ENCODE measurements at places on chromosomes 2 and 18. TPM values are rescaled to one million over a fixed set of nuclear protein-coding genes. Genes with fewer than 3 reads are reported as not detected.

GRCh38 chr2:71292159-71292558 is 39.4 kb upstream of the ZNF638 start:
- no peak overlapping the region for H3K27ac ChIP-seq
- no peaks in the 10 kb centered on the region for H3K4me1 ChIP-seq
- no peaks in the 10 kb centered on the region for H3K27me3 ChIP-seq
- DNase-seq, result no peak

GRCh38 chr2:9473985-9474360 is 378 bp upstream of the IAH1 start:
- H3K4me1 ChIP-seq, result peaks cover 52% of the 10 kb centered on the region
- H3K27me3 ChIP-seq, result no peaks in the 10 kb centered on the region
- H3K36me3 ChIP-seq, result no peaks in the 10 kb centered on the region
- H3K4me3 ChIP-seq, result no peak overlapping the region
- no peak for DNase-seq

The C2orf72 gene
- not detected for polyA plus RNA-seq

DNA sequence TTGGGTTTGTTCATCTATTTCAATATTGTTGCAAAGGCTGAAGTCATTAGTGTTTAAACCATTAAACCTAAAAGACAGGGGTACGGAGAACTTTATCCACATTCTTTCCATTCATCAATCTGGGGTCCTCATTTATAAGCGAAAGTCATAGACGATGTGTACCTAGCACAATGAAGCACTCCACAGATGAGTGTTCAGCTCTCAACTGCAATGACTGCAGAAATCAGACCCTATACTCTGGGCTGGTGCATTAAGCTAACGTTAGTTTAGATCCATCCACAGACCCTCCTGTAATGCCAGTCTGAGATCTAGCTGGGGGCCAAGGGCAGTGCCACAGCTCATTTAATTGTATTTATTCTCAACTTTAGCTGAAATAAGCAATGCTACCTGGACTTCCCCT is 155.2 kb downstream of the AFF3 start:
- DNase-seq, result no peak
- H3K4me1 ChIP-seq, result no peaks in the 10 kb centered on the region

DNA sequence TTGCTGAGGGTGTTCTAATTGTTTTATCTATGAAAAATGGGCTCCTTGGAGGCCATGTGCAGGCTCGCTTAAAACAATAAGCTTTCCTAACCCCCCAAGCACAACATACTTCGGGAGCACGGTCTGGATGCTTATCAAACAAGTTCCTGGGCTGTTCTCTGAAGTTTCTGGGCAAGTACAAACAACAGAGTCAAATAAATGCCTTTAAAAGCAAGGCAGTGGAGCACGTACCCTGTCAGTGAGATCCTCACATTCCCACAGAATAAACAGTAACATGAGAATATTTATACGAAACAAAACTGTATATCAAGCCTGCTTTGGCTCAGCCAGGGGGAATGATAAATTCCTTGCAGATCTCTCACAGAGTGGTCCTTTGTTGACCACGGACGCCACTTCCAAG is 44.8 kb downstream of the FTCDNL1 start:
- H3K27ac ChIP-seq, result no peak overlapping the region
- H3K27me3 ChIP-seq, result no peaks in the 10 kb centered on the region
- no peak for DNase-seq
- no peak overlapping the region for H3K4me3 ChIP-seq

The FOXI3 gene
- polyA plus RNA-seq, result not detected

The ASAP2 gene
- polyA plus RNA-seq, result not detected

DNA sequence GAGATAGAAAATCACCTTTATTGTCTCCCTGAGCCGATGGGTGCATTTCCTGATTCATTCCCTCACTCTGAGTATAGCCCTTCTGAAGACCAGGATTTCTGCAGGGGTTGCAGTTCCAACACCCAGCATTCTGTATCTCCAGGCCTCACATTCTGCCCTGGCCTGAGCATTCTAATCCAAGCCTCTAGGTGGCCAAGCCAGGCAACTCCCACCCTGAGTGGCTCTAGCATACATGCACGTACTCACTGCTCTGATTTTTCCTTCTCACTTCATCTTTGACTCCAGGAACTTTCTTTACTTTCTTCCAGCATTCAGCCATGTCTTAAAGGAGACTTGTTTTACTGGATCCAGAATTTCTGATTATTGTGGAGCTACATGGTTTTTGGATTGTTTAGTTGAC is 100.7 kb upstream of the STK39 start:
- H3K36me3 ChIP-seq, result no peaks in the 10 kb centered on the region
- H3K27ac ChIP-seq, result no peak overlapping the region
- no peaks in the 10 kb centered on the region for H3K4me1 ChIP-seq
- H3K4me3 ChIP-seq, result no peak overlapping the region
- DNase-seq, result no peak

The GLB1L gene
- 0.26 TPM for polyA plus RNA-seq

GRCh38 chr2:161146996-161147395 is 13.2 kb upstream of the TANK start:
- no peak overlapping the region for H3K27ac ChIP-seq
- DNase-seq, result no peak
- peaks cover 25% of the 10 kb centered on the region for H3K4me1 ChIP-seq
- no peaks in the 10 kb centered on the region for H3K27me3 ChIP-seq
- no peak overlapping the region for H3K4me3 ChIP-seq
- no peaks in the 10 kb centered on the region for H3K36me3 ChIP-seq

GRCh38 chr18:11651899-11652298 is 37.2 kb upstream of the GNAL start:
- no peak overlapping the region for H3K27ac ChIP-seq
- H3K4me1 ChIP-seq, result no peaks in the 10 kb centered on the region
- no peak overlapping the region for H3K4me3 ChIP-seq
- H3K36me3 ChIP-seq, result no peaks in the 10 kb centered on the region
- no peak for DNase-seq

DNA sequence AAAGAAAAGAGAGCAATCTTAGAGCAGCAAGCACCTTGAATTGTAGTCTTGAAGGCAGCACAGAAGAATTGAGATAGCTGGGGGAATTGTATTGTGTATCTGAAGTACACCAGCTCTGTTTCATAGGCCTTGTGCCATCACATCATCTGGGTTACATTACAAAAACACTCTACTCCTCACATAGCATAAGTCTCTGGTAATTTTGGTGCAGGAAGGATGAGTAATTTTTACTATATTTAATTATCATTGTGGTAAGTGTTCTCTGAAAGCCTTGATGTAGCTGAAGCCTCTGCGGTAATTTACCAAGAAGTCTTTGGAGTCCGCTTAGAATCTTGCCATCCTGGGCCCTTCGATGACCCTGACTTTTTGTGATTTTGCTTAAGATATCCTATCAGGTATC is 291.1 kb downstream of the ARHGAP15 start:
- H3K4me1 ChIP-seq, result peaks cover 56% of the 10 kb centered on the region
- DNase-seq, result no peak
- H3K27ac ChIP-seq, result no peak overlapping the region
- H3K36me3 ChIP-seq, result no peaks in the 10 kb centered on the region
- H3K4me3 ChIP-seq, result no peak overlapping the region

GRCh38 chr18:21345840-21346239 is 103.8 kb downstream of the GREB1L start:
- H3K4me1 ChIP-seq, result no peaks in the 10 kb centered on the region
- no peaks in the 10 kb centered on the region for H3K36me3 ChIP-seq
- H3K27me3 ChIP-seq, result no peaks in the 10 kb centered on the region

DNA sequence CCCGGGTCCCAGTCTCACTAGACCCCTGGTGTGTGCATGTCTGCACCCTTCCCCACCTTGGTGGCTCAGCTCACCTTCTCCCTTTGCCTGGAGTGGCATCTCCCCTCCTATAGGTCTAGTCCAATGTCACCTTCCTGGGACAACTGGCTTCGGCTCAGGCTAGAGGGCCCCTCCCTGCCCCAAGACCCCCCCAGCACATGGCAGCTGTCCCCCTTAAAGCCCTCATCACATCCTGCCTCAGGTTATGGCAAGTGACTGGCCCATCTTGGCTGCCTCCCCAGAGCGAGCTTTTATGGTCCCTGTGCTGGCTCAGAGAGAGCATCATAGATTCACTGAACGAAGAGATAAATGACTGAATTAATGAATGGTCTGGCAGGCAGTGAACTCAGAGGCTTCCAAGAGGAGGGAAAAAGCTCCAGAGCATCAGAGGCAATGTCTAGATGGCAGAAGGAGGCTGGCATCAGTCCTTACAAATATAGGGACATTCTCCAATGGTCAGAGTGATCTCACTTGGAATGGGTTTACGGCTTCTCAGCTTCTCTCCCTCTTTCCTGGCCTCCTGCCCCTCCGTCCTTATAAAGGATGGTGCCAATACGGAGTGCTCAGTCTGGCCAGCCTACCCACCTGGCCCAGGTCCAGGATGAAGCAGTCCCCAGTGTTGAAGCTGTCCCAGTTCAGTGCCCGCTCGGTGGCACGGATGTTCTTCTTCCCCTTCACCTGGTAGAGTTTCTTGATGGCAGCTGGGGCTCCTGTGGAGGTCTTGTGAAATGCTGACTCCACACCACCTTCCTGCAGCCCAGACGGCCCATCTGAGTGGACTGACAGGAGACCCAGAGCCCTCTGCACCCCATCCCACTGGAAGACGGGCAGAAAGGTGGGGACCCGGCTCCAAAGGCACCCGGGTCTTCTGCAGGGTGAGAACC is 9.4 kb downstream of the CAPG start:
- peaks cover 8% of the 10 kb centered on the region for H3K4me1 ChIP-seq
- no peak overlapping the region for H3K4me3 ChIP-seq
- no peak for DNase-seq
- peaks cover 6% of the 10 kb centered on the region for H3K36me3 ChIP-seq
- no peak overlapping the region for H3K27ac ChIP-seq
- H3K27me3 ChIP-seq, result no peaks in the 10 kb centered on the region

Data from CD4-positive, alpha-beta memory T cell (primary cell).